ENCODE measurements at places on chromosomes 1 and 21. TPM values are rescaled to one million over a fixed set of nuclear protein-coding genes. Genes with fewer than 3 reads are reported as not detected.

DNA sequence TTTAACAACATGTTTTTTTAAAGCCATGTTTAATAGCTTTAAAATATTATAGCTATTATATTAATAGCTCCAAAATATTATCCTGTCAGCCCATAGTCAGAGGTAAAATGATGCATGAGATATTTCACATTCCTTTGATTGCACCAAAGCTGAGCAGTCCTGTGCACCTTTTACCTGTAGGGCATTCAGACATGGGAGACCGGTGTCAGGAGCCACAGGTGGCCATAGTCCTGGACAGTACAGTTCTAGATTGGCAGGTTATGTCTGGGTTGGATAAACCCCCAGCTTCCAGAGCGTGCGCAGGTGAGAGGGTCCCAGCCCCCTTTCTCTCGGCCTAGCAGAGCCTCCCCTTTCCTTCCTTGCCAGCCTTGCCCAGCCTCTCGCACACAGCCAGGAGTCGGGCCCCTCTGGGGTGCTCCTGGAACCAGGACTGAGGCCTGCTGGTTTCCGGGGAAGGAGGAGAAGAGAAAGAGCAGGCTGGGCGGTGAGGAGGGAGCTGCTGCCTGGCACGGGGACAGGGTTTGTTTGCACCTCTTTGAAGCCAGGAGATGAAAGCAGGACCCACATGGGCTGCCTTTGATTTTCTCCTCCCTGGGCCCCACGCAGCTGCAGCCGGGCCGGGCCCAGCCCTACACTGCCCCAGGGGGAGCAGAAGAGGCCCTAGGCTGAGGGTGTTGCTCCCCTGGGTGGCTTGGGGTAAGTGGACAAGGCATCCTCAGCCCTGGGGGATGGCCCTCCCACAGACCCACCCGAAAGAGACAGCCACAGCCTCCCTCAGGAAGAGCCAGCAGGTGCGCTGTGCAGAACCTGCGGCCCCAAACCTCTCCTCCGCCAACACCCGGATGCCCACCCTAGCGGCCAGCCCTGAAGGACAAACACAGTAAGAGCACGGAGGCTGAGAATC is 75.2 kb upstream of the TARDBP start:
- no peak for DNase-seq
- no peak overlapping the region for H3K4me3 ChIP-seq
- H3K36me3 ChIP-seq: no peaks in the 10 kb centered on the region
- H3K4me1 ChIP-seq: peaks cover 7% of the 10 kb centered on the region

DNA sequence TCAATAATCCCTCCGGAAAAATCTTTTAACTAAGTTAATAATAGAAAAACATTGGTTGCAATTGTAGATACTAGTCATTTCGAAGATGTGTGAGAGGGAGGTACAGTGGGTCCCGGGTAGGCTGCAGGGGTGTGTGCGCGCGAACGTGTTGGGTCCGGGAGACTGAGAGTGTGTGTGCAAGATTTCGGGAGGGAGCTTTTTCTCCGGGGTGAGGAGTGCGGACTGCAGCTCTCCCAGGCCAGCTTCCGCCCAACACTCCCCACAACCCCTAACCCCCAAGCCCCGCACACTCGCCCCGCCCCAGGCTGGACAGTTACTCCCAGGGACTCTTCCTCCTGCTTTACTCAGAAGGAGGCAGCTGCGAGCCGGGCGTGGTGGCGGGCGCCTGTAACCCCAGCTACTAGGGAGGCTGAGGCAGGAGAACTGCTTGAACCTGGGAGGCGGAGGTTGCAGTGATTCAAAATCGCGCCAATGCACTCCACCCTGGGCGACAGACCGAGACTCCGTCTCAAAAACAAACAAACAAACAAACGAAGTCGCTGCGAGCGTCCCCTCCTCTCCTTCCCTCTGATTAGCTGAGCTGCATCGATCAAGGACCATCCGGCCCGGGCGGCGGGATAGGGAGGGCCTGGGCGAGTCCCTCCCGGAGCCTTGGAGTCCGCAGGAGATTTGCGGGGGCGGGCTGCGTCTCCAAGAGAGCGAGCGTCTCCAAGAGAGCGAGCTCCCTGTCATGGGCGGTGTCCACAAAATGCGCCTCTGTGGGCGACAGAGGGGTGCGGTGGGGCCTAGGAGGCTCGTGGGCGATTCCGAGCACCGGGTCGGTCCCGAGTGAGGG is 28.3 kb upstream of the PPM1J start:
- peak overlapping the region; percentile 43 for H3K4me3 ChIP-seq
- H3K27me3 ChIP-seq: peaks cover 43% of the 10 kb centered on the region
- H3K27ac ChIP-seq: no peak overlapping the region
- no peak for DNase-seq

- H3K4me3 ChIP-seq: no peak overlapping the region
- H3K27ac ChIP-seq: no peak overlapping the region
- H3K27me3 ChIP-seq: no peaks in the 10 kb centered on the region
- no peaks in the 10 kb centered on the region for H3K36me3 ChIP-seq
- no peaks in the 10 kb centered on the region for H3K4me1 ChIP-seq
Observed at GRCh38 chr1:192631749-192632148, 4.2 kb upstream of the RGS13 start.

GRCh38 chr1:20982316-20982715 is 194.4 kb downstream of the EIF4G3 start:
- H3K4me3 ChIP-seq: no peak overlapping the region
- H3K4me1 ChIP-seq: peaks cover 22% of the 10 kb centered on the region
- no peak for DNase-seq
- no peaks in the 10 kb centered on the region for H3K27me3 ChIP-seq
- H3K27ac ChIP-seq: no peak overlapping the region

DNA sequence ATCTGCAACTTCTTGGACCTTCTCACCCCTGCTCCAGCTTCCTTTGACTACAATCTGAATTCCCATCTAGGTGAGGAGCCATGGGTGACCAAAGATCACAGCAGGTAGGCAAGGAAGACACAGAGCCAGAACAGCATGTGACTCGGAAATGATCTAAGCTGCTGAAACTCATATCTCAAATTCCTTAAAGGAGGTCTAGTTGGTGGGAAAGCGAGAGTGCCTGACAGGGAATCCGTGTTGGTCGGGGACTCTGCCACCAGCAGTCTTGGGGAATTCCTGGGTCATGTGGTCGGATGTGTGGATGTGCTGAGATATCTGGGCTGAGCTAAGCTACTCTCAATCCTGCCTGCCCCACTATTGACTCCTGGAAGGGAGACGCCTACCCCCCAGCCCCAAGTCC is 3.2 kb upstream of the NUAK2 start:
- no peaks in the 10 kb centered on the region for H3K27me3 ChIP-seq
- no peak overlapping the region for H3K4me3 ChIP-seq
- no peaks in the 10 kb centered on the region for H3K36me3 ChIP-seq

- H3K4me1 ChIP-seq: no peaks in the 10 kb centered on the region
- H3K27me3 ChIP-seq: no peaks in the 10 kb centered on the region
- H3K27ac ChIP-seq: no peak overlapping the region
- DNase-seq: no peak
- H3K4me3 ChIP-seq: no peak overlapping the region
- no peaks in the 10 kb centered on the region for H3K36me3 ChIP-seq
Observed at GRCh38 chr1:71509051-71509595, 428.3 kb upstream of the ZRANB2 start.

DNA sequence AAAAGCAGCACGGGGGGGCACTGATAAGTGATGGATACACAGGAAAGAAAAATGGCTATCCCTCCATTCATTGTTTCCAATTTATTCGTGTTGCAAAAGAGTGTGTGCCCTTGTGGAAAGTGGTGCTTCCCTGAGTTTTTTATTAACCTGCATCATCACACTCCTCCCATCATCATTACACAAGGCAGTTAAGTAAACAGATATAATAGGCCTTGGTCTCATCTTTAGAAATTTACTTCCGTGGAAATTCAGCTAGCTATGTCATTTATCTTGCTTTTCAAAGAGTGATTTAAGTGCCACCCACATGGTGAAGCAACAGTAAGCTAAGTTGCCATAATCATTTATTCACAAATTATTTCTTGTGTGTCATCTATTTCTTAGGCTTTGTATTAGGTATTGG is 473.3 kb downstream of the NEGR1 start:
- H3K27me3 ChIP-seq: no peaks in the 10 kb centered on the region

GRCh38 chr1:101174722-101175121 is 62.1 kb upstream of the S1PR1 start:
- no peaks in the 10 kb centered on the region for H3K36me3 ChIP-seq
- no peak overlapping the region for H3K4me3 ChIP-seq
- no peak for DNase-seq
- H3K27ac ChIP-seq: no peak overlapping the region
- no peaks in the 10 kb centered on the region for H3K27me3 ChIP-seq

DNA sequence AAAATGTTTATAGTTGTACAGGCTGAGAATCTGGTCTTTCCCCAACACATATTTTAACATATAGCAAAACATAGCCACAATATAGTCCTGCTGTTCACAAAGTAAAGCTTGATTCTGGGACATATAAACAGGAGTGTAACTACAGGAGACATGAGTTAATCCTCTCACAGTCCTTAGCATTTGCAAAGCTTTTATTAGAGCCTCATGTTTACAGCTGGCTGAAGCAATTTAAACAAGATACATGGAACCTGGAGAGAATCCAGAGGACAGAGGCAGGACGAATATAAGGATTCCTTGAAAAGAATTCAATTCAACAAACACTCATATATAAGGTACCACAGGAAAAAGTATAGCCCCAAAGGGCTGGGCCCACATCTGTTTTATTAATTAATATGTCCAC is 163.4 kb downstream of the ADGRL4 start:
- H3K27me3 ChIP-seq: no peaks in the 10 kb centered on the region
- H3K27ac ChIP-seq: no peak overlapping the region
- no peak for DNase-seq
- no peaks in the 10 kb centered on the region for H3K36me3 ChIP-seq
- H3K4me3 ChIP-seq: no peak overlapping the region

DNA sequence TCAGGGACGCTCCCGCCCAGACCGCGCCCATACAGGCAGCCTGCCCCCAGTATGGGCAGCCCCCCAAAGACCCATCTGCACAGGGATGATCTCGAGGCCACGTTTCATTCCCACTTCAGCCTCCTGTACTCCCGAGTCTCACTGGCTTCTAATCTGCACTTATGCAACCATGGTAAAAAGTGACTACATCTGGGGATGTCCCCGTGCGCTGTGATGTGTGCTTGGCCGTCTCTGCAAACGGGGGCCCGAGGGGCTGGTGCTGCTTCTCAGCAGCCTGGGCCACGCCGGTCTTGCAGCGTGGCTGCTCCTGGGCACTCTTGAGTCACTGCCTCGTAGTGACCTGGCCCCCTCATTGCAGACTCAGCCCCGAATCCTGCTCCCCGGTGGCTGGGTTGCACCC is 17.4 kb upstream of the PLCH2 start:
- no peaks in the 10 kb centered on the region for H3K36me3 ChIP-seq
- H3K4me1 ChIP-seq: no peaks in the 10 kb centered on the region
- peaks cover 36% of the 10 kb centered on the region for H3K27me3 ChIP-seq
- H3K27ac ChIP-seq: no peak overlapping the region

GRCh38 chr21:37940691-37941090 is 24.4 kb upstream of the KCNJ6 start:
- H3K4me1 ChIP-seq: no peaks in the 10 kb centered on the region
- no peaks in the 10 kb centered on the region for H3K36me3 ChIP-seq
- no peak overlapping the region for H3K27ac ChIP-seq
- no peaks in the 10 kb centered on the region for H3K27me3 ChIP-seq
- no peak for DNase-seq
- no peak overlapping the region for H3K4me3 ChIP-seq

- H3K27me3 ChIP-seq: no peaks in the 10 kb centered on the region
- H3K36me3 ChIP-seq: no peaks in the 10 kb centered on the region
- no peak for DNase-seq
- no peaks in the 10 kb centered on the region for H3K4me1 ChIP-seq
- H3K4me3 ChIP-seq: no peak overlapping the region
Observed at GRCh38 chr1:229148743-229149142, 122.2 kb upstream of the RAB4A start.

DNA sequence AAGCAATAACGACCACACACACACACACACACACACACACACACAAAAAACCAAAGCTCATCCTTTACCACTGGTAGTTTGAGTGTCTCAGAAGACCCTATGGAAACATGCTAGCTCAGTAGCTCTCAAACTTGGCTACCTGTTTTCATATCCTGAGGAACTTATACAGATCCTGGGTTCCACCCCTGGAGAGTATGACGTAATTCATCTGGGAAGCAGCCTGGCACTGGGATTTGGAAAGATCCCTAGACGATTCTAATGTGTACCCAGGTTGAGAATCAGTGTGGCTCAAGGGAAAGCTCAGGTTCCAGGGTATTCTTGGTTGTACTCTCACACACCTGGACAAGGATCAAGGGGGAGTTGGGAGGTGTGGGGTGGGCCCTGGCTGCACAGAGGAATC is 85.9 kb downstream of the SELENOF start:
- no peaks in the 10 kb centered on the region for H3K27me3 ChIP-seq
- no peaks in the 10 kb centered on the region for H3K4me1 ChIP-seq
- no peaks in the 10 kb centered on the region for H3K36me3 ChIP-seq
- no peak overlapping the region for H3K27ac ChIP-seq
- H3K4me3 ChIP-seq: no peak overlapping the region

DNA sequence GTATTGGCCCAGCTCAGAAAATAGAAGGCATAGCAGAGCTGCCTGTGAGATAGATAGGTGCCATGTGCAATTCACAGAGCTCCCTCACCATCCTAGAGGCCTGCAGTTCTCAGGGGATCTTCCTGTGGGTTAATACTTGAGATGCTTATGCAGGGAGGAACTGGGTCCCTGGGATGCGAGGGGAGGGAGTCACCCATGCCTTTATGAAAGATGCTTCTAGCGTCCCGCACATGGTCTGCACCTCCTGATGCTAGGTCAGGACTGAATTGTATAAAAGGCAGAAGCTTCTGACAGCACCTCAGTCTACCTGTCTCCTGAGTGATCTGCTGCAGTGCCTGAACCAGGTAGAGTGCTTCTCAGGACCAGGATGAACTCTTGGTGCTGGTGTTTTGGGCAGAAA is at the start of gene LCE5A:
Gene LCE5A (plus strand): TSS at position 301 of the 400 bp plus-strand sequence. CDS start 732 bp downstream, outside the sequence.
- H3K27ac ChIP-seq: no peak within 1 kb of the TSS
- DNase-seq: no peak
- peaks cover 17% of the 10 kb centered on the region for H3K27me3 ChIP-seq
- no peaks in the 10 kb centered on the region for H3K36me3 ChIP-seq
- no peak within 1 kb of the TSS for H3K4me3 ChIP-seq

- H3K4me1 ChIP-seq: no peaks in the 10 kb centered on the region
- no peak for DNase-seq
- H3K27ac ChIP-seq: no peak overlapping the region
- H3K36me3 ChIP-seq: no peaks in the 10 kb centered on the region
- H3K27me3 ChIP-seq: peaks cover 43% of the 10 kb centered on the region
Observed at GRCh38 chr21:44649521-44650100, 3.4 kb downstream of the KRTAP10-11 start.

Gene RBBP5
- total RNA-seq: 14.3 TPM

Gene DIO1
- total RNA-seq: not detected

Gene CELA3A
- total RNA-seq: 0.65 TPM

Gene VTCN1
- total RNA-seq: not detected

Gene PPP2R5A
- 55.1 TPM for total RNA-seq

Gene SLC30A10
- not detected for total RNA-seq

Gene RPTN
- not detected for total RNA-seq

Gene USP21
- total RNA-seq: 24.7 TPM

Gene ITLN2
- total RNA-seq: not detected

Gene PHF13
- total RNA-seq: 21.3 TPM

Gene PTPN22
- 0.39 TPM for total RNA-seq

Gene RHOU
- 9.7 TPM for total RNA-seq
